Stimulated activated CD4-positive, alpha-beta T cell treated with anti-CD3 and anti-CD28 coated beads, Interleukin-1b, Interleukin-23, amount 100 ng/mL, for 1 hour (primary cell): ENCODE measurements at places on chromosomes 6 and 20.

DNA sequence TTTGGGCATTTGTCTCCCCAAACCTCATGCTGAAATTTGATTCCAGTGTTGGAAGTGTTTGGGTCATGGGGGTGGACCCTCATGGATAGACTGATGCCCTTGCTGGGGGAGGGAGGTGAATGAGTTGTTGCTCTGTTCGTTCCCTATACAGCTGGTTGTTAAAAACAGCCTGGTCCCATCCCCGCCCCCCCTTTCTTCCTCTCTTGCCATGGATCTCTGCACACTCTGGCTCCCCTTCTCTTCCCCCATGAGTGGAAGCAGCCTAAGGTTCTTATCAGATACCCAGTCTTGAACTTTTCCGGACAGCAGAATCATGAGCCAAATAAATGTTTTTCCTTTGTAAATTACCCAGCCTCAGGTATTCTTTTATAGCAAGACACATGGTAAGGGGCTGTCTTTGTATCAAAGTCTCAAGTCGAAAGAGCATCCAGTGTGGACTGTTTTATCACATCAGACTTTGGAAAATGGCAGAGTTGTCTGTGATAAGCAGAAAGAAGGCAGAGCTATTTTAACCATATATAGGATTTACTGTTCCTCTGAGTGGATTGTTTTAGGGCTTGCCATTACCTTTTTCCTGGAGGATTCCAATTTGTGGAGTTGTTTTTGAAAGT lies 31.2 kb downstream of the SLC9A8 start:
- DNase-seq = no peak

DNA sequence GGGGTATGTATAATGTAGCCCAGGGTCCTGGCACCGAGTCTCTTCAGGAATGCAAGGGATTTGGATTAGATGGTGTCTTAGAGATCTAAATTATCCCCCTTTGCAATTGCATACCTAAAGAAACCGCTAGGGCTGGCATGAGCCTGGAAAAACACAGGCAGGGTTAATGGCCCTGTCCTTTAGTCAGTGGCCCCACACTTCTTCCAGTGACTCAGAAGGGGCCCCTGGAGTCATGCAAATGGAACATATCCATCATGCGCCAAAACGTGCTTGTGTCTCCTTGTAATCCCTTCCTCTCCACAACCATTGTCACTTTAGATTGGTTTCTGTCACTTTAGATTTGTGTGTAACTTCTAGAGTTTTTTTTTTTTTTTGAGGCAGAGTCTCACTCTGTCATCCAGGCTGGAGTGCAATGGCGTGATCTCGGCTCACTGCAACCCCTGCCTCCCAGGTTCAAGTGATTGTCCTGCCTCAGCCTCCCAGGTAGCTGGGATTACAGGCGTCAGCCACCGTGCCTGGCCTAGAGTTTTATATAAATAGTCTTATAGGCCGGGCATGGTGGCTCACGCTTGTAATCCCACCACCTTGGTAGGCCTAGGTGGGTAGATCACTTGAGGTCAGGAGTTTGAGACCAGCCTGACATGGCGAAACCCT lies 8.7 kb upstream of the MYBL2 start:
- no peak for DNase-seq

GRCh38 chr6:86017236-86017635 lies 374.6 kb upstream of the SYNCRIP start:
- no peak for DNase-seq

DNA sequence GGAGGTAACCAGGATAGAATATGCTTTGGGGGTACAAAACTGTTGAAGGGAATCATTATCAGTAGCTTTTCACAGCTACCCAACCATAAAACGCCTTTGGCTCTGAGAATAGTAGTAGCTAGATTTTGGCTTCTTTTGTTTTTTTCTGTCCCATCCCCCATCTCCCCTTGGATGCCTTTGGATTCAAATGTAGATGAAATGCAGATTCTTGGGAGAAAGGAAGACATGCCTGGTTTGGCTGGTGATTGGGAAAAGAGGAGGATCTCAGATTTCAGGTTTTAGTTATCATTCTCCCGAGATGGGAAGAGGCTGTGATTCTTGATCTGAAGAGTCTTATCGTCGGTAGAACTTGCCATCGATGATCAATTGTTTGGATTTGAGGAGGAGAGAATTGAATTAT lies 3.5 kb upstream of the CDYL start:
- DNase-seq = no peak

- DNase-seq = no peak
Measured at GRCh38 chr6:121521164-121521555, 85.7 kb downstream of the GJA1 start.

- no peak for DNase-seq
Measured at GRCh38 chr20:29876911-29877285, 1380.6 kb upstream of the DEFB115 start.

- DNase-seq = no peak
Measured at GRCh38 chr20:37502654-37503053, 18.4 kb upstream of the NNAT start.

- no peak for DNase-seq
Measured at GRCh38 chr6:3269281-3269975, 10.7 kb downstream of the PSMG4 start.
